NCI-H774 (cell line): ENCODE measurements at places on chromosomes 16 and 17.

DNA sequence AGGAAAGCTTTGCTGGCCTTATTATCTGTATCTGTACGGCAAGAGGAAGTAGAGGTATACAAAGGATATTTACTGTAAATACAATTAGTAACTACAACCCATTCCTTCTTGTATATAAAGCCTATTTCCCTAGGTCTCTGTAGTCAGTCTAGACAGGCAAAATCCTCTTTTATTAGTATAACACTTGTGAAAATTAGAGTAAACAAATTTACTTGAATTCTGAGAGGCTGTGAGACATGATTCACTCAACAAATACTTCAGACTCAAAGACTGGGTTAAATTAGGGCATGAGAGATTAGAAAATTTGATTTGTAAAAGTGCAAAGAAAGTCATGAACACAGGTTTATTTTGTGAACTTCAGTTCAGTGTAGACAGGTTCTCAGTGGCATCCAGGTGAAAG lies 30.9 kb upstream of the CDH8 start:
- peak; percentile 39 for DNase-seq

DNA sequence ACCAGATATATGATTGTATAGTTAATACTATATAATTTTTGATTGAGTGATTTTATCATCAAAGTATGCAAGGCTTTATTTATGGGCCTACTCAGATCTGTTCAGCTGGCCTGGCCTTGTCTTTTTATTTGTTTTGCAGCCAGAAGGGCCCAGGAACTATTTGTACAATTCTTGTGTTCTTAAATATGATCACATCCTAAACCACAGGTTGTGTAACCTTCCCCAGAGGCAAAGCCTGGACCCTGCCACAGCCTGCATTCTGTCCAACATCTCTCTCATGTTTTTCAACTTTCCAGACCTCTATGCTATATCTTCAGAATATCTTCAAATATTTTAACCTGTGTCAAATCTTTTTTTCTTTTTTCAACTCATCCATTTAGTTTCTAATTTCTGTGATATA lies 410.4 kb upstream of the MON1B start:
- DNase-seq, result no peak

GRCh38 chr17:6350806-6351205 lies 84.1 kb downstream of the AIPL1 start:
- DNase-seq, result no peak

- DNase-seq, result no peak
These were observed 13.1 kb upstream of the DUSP14 start for GRCh38 chr17:37476431-37477120.

DNA sequence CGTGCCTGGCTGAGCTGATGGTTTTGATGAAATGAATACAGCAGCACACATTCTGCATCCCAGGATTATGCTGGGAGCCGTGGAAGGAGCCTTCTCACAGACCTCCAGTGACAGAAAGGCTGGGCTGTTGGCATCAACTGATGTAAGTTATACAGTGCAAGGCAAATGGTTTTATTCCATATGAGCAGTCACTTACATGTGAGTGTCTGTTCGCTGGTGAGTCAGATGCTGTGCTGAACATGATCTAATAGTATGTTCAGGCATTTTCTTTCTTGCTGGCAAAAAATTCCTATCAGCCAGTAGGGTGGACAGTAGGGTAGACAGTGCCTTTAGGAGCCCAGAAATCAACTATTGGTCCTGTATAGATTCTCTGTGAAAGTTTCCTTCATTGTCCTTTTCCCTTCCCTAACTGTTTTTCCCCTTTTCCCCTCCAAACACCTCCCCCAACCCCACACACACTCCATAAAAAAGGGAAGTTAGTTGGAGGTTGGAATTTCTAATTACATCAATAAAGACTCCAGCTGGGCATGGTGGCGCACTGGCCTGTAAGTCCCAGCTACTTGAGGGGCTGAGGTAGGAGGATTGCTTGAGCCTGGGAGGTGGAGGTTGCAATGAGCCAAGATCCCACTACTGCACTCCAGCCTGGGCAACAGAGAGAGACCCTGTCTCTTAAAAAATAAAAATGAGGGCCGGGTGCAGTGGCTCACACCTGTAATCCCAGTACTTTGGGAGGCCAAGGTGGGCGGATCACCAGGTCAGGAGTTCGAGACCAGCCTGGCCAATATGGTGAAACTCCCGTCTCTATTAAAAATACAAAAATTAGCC lies 36.2 kb downstream of the LDHD start:
- DNase-seq, result no peak
